ENCODE measurements at places on chromosomes 13 and 19.

- no peak for DNase-seq
These were observed 320.9 kb downstream of the DCLK1 start for GRCh38 chr13:35810321-35810720.

- DNase-seq, result no peak
These were observed 201.4 kb downstream of the PCCA start for GRCh38 chr13:100290165-100290801.

DNA sequence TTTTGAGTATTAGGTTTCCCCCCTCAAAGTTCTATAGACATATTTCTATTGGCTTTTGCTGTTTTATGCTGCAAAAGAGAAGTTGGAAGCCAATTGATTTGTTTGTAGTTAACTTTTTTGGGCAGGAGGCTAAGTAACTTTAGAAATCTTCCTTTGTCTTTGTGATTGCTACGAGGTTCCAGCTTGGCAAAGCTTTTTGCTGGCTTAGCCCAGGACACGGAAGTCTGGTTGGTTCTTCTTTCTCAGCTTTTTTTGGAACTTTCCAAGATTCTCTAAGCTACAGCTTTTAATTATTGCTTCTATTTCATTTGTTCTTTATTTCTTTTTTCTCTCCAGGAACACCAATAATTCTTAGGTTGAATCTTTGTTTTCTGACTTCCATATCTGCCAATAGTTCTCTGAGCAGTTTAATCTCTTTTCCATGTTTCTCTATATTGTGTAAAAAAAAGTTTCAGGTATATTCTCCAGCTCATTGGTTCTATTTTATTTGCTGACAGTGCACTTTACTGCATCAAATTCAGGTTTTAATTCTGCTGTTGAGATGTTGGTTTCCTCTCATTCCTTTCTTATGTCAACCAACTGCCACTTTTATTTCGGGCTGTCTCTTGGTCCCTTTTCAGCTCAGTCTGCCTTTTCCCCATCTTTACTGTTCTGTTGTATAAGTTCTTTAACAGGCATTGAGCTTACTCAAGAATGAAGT is 27.8 kb downstream of the MBNL2 start:
- no peak for DNase-seq

GRCh38 chr19:48632692-48633147 is 4.5 kb downstream of the DBP start:
- DNase-seq, result no peak

DNA sequence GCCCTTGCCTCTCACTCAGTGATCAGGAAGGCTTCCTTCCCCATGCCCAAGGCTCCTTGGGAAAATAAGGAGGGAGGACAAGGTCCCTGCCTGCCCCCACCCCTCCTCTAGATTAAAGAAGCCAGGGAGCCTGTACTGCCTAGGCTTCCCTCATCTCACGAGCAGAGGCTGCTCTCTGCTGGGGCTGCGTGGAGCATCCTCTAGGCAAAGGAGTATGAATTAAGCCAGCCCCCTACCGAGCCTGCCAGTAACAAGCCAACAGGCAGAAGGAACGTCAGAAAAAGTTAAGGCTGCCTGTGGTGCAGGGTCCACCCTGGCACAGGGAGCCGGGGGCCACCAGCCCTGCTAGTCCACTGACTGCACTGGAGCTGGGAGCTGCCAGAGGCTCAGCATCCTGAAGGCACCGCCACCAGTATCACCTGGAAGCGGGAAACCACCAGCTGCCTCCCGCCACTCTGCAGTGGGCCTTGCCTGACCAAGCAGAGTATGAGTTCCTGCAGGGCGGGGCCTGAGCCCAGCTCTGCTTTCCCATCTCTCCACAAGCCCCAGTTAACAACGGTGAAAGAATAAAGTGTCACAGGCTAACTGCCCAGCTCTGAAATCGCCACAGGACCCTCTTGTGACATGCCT is 6.8 kb downstream of the NAPA start:
- no peak for DNase-seq

DNA sequence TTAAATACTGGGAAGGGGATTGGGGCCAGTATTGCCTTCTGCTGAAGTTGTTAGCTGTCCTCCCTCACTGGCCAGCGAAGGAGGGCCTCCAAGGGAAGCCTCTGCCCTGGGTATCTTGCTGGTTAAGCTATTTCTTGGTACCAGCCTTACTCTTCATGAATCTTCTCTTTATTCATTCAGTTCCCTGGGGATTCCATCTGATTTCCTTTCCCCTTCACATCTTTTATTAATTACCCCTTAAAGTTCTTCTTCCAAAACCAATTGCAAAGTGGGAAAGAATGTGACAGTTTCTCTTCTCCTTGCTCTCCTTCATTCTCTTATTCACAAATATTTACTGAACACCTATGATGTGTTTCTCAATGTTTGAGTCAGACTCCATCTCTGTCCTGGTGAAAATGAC is 36.7 kb upstream of the STK24 start:
- DNase-seq, result no peak

GRCh38 chr19:37669450-37669914 is 14.2 kb upstream of the ZFP30 start:
- no peak for DNase-seq

GRCh38 chr13:63541336-63541735 is 2125.7 kb upstream of the PCDH20 start:
- no peak for DNase-seq

- DNase-seq, result no peak
These were observed 27.4 kb downstream of the GRIK5 start for GRCh38 chr19:42042455-42043170.

DNA sequence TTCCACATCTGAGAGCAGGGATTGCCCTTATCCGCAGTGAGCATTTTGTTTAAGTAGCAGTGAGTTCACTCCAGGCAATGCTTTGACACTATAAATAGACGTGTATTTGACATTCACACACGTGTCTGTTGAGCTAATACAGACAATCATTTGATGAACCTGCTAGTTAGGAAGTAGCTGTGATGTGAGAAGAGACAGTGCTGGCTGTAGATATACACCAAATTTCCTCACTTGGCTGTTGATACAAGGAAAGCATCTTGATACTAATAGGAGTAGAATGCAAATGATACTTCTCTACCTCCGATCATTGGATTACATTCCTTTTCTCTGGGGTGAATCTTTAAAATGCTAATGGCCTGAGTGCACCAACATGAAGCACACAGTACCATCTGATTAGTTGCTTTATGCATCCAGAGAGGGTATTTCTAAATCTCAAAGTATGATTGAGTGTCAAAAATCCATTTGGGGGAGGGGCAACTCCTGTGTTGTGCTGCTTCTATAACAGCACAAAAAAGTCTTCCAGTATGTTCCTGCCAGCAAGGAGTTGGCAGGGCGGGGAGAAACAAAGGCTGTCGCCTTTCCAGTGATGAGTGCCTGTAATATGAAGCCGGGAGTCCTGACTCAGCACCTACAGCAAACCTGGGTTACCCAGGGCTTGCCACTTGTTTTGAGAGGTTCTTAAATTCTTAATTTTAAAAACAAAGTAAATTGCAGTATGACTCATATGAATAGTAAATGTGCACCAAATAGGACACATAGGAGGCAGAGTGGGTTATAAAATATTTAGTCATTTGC is 7.0 kb downstream of the CUL4A start:
- no peak for DNase-seq

GRCh38 chr13:111537843-111538499 is 217.5 kb downstream of the TEX29 start:
- no peak for DNase-seq

- DNase-seq, result no peak
These were observed 685 bp downstream of the LENG9 start for GRCh38 chr19:54462655-54463530.

DNA sequence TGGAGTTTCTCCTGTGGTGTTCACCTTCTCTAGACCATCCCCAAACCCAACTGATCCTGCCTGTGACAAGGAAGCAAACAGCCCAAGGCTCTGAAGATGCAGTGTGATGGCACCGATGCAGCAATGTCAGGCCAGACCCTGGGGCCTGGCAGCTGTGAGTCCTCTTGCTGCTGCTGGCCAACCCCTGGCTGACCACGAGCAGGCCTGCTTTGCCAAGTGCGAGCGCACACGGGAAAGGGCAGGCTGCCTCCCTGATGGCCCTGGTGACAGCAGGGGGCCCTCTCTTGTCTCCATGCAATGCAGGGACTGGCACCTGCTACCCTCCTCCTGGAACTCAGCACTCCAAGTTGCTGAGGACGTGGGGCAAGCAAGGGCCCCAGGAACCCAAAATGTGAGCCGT is 5.4 kb upstream of the VSTM2B start:
- no peak for DNase-seq

DNA sequence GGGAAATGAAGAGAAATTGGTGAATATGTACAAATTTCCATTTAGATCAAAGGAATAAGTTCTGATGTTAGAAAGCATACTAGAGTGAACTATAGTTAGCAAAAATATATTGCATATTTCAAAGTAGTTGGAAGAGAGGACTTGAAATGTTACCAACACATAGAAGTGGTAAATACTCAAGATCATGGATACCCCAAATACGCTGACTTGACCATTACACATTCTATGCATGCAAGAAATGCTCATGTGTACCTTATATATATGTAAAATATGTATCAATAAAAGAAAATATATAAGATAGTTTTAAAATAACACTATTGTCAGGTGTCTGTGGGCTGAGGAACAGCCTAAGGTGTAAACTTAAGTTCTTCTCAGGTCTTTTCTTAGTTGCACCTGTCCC is 14.6 kb upstream of the ZNF491 start:
- no peak for DNase-seq

DNA sequence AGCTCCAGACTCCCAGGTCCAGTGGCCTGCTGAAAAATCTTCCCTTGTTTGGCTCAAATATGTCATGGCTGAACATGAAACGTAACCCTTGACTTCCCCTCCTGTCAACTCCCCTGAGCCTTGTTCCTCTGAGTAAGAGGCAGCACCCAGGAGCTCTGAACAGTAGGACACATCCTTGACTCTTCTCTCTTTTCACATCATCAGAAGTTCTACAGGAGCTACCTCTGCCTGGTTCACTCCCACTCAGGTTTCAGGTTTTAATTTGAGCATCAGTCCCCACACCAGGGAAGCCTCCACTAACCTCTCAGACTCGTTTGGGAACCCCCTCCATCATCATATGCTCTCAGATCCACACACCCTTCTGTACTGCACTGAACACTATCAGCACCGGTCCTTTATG is 30.3 kb downstream of the ZNF823 start:
- no peak for DNase-seq

GRCh38 chr13:23687614-23688013 is 117.4 kb downstream of the TNFRSF19 start:
- no peak for DNase-seq

- no peak for DNase-seq
These were observed 71.8 kb downstream of the CCDC70 start for GRCh38 chr13:51933466-51934058.

GRCh38 chr13:93786846-93787489 is 560.4 kb downstream of the GPC6 start:
- DNase-seq, result no peak

- DNase-seq, result no peak
These were observed 12.0 kb upstream of the FBXL3 start for GRCh38 chr13:77038907-77039480.

DNA sequence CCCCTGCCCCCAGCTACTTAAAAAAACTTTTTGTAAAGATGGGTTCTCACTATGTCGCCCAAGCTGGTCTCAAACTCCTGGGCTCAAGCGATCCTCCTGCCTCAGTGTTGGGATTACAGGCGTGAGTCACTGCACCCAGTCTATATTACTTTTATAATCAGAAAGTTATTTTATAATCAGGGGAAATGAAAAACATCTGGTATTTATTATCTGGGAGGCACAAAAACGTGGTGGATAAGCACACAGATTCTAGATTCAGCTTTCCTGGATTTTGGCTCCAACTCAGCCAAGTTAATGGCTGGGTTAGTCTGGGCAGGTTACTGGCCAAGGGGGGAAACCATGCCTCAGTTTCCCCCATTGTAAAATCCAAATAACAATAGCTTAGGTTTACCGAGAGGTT is 24.7 kb downstream of the KEAP1 start:
- DNase-seq, result no peak

GRCh38 chr19:37594982-37595382 is 306 bp downstream of the ZNF540 start:
- peak; percentile 38 for DNase-seq

DNA sequence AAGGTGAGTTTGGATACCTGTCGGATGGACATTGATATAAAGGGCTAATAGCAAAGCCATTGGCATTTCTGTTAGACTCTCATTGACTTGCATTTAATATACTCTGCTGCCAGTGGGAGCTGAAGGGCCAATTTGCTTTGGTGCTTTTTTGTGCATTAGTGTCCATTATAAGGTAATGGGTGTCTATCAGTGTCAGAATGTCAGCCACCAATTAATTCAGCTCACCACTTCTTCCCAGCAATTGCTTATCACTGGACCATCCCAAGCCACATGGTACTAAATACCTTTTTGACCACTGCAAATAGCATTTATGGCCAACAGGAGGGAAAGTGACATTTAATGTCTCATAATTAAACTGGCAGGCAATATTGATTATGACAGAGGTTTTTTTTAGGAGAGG is 317.8 kb downstream of the TEX29 start:
- no peak for DNase-seq

GRCh38 chr19:29850482-29850881 is 38.7 kb downstream of the CCNE1 start:
- no peak for DNase-seq

DNA sequence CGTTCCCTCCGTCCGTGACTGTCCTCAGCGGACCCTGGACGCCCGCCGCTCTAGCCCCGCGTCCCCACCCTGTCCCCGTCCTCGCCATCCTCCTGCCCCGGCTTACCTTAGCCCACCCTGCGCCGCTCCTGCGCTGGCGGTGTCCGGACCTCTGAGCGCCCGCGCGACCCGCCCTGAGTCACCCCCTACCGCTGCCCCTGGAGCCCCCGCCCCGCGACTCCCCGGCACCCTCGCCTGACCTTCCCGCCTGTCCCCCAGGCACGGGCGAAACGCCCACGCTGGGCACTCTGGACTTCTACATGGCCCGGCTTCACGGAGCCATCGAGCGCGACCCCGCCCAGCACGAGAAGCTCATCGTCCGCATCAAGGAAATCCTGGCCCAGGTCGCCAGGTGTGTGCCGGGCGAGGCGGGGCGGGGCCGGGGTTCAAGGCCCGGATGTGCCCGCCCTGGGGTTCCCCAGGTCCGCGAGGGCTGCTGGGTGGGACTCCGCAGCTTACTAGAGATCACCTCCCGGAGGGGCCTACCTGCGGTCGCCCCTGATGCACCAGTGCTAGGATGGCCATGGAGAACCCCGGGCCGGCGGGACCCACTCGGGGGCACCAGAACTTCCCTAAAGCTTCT is 5.1 kb downstream of the HMG20B start:
- DNase-seq, result no peak

DNA sequence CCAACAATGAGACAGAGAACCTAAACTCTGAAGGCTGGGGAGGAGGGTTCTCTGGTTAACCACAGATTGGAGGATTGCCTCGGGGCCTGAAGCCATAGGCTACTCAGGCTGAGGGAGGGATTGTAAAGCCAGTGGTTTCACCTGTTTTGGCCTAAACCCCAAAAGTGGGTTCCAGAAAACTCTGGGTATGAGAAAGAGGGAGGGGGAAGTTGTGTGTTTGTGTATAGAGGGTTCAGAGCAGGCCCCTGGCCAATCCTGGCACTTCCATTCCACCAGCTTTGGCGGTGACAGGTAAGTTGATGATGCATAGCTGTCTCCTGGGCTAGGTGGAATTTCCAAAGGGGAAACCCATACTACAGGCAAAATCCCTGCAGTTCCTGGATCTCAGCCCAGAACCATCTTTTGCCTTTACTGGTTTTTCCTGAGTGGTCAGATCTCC is 13.5 kb upstream of the CCDC97 start:
- no peak for DNase-seq

All from activated naive CD4-positive, alpha-beta T cell (primary cell).